Activated T-helper 17 cell treated with anti-CD3 and anti-CD28 coated beads, Interleukin-2, amount 50 U/mL, for 72 hours (primary cell): ENCODE measurements at places on chromosomes 6 and 20. TPM values are rescaled to one million over a fixed set of nuclear protein-coding genes. Genes with fewer than 3 reads are reported as not detected.
A peak's percentile ranks its signal among the peaks of the same experiment; 100 is the strongest.

The MOG gene
- not detected for total RNA-seq

The CAGE1 gene
- 0.30 TPM for total RNA-seq

The PDE10A gene
- not detected for total RNA-seq

The TRIM15 gene
- total RNA-seq: not detected

The CNKSR3 gene
- total RNA-seq: 1.5 TPM

DNA sequence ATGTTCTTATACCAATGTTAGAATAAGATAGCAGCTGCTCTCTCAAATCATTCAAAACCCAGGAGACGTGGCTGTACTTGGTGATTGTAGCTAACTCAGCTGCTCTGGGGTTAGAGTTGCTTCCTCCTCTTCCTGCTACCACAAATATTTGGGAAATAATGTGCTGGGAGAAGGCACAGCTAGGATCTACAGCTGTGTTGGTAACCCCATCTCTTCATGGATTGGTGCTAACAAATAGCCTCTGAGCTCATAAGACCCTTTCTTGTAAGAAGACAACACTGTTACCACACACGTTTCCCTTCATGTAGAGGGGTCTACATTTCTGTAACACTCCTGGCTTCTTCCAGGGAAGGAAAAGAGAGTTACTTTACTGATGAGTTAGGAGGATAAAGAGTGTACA is 911.0 kb upstream of the CITED2 start:
- H3K36me3 ChIP-seq: no peaks in the 10 kb centered on the region
- no peaks in the 10 kb centered on the region for H3K4me1 ChIP-seq
- ATAC-seq: no peak
- peaks cover 3% of the 10 kb centered on the region for H3K27me3 ChIP-seq

GRCh38 chr20:50704971-50705370 is 13.6 kb upstream of the RIPOR3 start:
- H3K36me3 ChIP-seq: no peaks in the 10 kb centered on the region
- H3K4me3 ChIP-seq: no peak overlapping the region
- H3K27ac ChIP-seq: no peak overlapping the region
- H3K27me3 ChIP-seq: peaks cover 9% of the 10 kb centered on the region
- no peak for ATAC-seq

DNA sequence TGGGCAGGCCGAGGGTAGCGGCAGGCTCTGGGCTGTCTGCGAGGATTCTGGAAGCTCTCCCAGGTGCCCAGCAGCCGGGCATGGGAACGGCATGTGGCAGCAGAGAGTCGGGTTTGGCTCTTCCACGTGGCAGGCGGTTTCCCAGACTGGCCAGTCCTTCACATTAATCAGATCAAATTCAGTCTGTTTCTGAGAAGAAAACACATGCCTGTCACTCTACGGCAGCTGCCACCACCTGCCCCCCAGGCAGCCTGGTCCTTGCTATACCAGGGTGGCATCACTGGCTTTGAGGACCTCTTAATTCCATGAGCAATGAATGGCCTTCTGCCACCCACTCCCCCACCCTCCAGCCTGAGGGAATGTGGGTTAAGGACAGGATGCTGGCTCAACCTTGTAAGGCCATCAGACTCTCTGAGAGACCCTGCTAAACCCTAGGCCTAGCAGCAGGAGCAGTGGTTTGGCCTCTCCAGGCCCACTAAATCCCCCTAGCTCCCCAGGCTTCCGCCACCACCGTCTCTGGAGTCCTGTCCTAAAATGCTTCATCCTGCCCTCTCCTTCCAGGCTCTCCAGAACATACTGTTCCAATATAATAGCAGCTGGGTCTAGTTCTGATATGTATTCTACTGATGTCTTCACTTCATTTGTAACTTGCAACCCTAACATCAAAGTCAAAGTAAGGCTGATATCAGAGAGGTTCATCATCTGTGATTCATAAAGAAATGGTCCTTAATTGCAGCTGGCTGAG is 47.8 kb downstream of the PLCG1 start:
- ATAC-seq: no peak
- H3K27ac ChIP-seq: peak overlapping the region; percentile 41
- no peak overlapping the region for H3K4me3 ChIP-seq
- peaks cover 7% of the 10 kb centered on the region for H3K4me1 ChIP-seq

DNA sequence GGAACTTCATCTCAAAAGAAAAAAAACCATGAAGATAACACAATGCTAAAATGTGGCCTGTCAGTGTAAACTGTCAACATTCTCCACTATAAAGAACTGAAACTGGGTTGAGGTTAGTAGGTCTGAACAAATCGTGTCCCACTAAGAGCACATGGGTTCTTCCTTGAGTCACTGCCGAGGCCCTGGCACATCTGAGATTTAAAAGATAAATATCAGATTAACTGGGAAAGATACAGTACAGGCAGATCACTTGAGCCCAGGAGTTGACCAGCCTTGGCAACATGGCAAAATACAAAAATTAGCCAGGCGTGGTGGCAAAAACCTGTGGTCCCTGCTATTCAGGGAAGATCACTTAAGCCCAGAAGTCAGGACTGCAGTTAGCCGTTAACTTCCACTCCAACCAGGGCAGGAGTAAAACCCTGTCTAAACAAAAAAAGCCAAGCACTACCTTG is 5.6 kb downstream of the EEF1A1 start:
- peak overlapping the region; percentile 88 for H3K27ac ChIP-seq
- H3K36me3 ChIP-seq: peaks cover 60% of the 10 kb centered on the region
- peaks cover 19% of the 10 kb centered on the region for H3K4me1 ChIP-seq
- H3K27me3 ChIP-seq: no peaks in the 10 kb centered on the region
- ATAC-seq: peak; percentile 55
- peak overlapping the region; percentile 99 for H3K4me3 ChIP-seq

- no peaks in the 10 kb centered on the region for H3K4me1 ChIP-seq
- no peaks in the 10 kb centered on the region for H3K36me3 ChIP-seq
- no peak overlapping the region for H3K4me3 ChIP-seq
- H3K27ac ChIP-seq: no peak overlapping the region
- ATAC-seq: no peak
- H3K27me3 ChIP-seq: no peaks in the 10 kb centered on the region
Observed at GRCh38 chr6:48109944-48110343, 1.1 kb downstream of the PTCHD4 start.

- no peak overlapping the region for H3K27ac ChIP-seq
- H3K27me3 ChIP-seq: no peaks in the 10 kb centered on the region
- no peak overlapping the region for H3K4me3 ChIP-seq
- ATAC-seq: no peak
- H3K4me1 ChIP-seq: peaks cover 14% of the 10 kb centered on the region
- no peaks in the 10 kb centered on the region for H3K36me3 ChIP-seq
Observed at GRCh38 chr6:158848490-158848895, 29.3 kb upstream of the EZR start.

- H3K27ac ChIP-seq: no peak overlapping the region
- no peak overlapping the region for H3K4me3 ChIP-seq
- H3K4me1 ChIP-seq: peaks cover 19% of the 10 kb centered on the region
- H3K36me3 ChIP-seq: peaks cover 57% of the 10 kb centered on the region
- no peak for ATAC-seq
Observed at GRCh38 chr6:152267967-152268845, 369.0 kb downstream of the SYNE1 start.

GRCh38 chr6:128655978-128656498 is 135.6 kb upstream of the PTPRK start:
- peaks cover 7% of the 10 kb centered on the region for H3K27me3 ChIP-seq
- peak overlapping the region; percentile 83 for H3K27ac ChIP-seq
- H3K4me1 ChIP-seq: peaks cover 13% of the 10 kb centered on the region
- ATAC-seq: peak; percentile 95

DNA sequence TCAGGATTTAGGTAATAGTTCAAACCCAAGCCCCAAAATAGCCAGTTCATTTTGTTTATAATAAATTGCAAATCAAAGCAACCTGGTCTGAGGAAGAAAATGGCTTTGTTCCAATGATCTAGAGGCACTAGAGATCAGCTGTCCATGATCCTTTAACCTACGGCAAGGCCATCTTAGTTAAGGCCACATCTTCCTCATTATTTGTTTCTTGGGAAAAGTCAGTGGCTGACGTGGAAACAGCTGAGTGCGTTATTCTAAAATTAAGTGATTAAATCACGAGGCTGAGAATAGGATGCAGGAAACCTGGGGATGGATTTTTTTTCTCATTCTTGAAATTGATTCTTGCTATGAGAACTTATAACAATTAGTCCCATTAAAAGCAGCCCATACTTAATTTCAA is 10.1 kb upstream of the TENT5A start:
- no peak overlapping the region for H3K4me3 ChIP-seq
- no peaks in the 10 kb centered on the region for H3K36me3 ChIP-seq
- no peak for ATAC-seq
- no peak overlapping the region for H3K27ac ChIP-seq
- H3K27me3 ChIP-seq: peaks cover 11% of the 10 kb centered on the region

DNA sequence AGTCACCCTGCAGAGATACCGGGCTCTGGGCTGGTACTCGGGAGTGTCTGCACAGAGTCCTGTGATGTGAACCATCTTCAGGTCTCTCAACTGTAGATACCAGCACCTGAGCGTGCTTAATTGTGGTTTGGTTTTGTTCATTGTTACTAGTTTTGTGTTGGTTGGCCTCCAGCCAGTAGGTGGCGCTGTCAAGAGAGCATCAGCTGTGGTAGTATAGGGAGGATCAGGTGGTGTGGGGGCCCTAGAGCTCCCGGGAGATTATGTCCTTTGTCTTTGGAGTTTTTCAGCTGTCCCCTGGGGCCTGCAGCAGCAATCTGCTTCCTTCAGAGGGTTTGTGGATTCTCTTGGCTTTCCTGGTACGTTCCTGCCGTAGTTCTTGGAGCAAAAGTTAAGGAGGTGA is 67.9 kb downstream of the CDYL start:
- H3K27me3 ChIP-seq: no peaks in the 10 kb centered on the region
- H3K4me1 ChIP-seq: peaks cover 33% of the 10 kb centered on the region
- no peak overlapping the region for H3K27ac ChIP-seq
- ATAC-seq: no peak
- H3K4me3 ChIP-seq: no peak overlapping the region

DNA sequence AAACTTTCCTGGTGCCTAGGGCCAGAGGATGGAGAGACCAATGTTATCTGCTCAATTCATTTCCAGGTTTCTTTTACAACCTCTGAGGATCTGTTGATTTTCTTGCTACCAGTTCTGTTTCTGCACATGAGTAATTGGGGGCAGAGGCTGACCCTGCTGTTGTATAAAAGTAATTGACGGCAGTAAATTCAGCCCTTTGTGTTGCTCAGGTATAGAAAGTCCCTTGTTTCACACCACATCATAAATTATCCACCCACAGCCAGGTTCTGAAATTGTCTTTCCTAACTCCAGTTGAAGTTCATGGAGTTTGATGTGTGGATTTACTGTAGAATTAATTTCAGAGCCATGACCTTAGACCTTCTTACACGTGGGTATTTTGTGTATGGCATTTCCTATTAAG is 107.4 kb upstream of the GRIK2 start:
- H3K36me3 ChIP-seq: no peaks in the 10 kb centered on the region
- H3K27ac ChIP-seq: no peak overlapping the region
- ATAC-seq: no peak
- H3K4me3 ChIP-seq: no peak overlapping the region
- no peaks in the 10 kb centered on the region for H3K4me1 ChIP-seq
- H3K27me3 ChIP-seq: no peaks in the 10 kb centered on the region

DNA sequence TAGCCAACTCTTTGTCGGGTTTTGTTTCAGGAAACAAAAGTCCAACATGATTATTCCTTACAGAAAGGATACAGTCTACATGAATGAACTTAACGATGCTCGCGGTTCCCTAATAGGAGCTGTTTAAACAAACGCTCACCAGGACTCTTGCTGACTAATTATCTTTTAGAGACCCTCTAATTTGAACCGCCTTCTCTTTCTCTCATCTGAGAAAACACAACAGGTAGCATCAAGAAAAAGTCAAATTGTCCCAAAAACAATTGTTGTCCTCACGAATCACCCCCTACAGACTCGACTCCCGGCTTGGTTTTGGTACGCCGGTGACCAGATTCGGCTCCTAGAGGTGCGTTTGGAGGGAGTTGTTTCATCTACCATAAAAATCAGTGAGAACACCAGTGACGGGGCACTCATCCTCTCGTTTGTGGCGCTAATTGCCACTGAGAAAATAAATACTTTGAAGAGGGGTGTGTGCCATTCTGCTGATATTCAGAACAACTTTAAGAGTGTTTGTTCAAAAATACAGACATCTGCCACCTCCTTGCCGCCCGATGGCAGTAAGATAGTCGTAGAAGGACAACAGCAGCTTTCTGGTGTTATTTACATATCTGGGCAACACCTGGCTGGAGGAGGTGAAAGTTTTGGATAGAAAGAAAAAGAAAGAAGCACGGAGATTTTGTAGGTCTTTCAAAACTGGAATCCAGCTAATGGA is 1.1 kb upstream of the SIM1 start:
- peaks cover 22% of the 10 kb centered on the region for H3K36me3 ChIP-seq
- no peak overlapping the region for H3K4me3 ChIP-seq
- no peak for ATAC-seq

GRCh38 chr6:137927777-137928218 is 60.7 kb downstream of the TNFAIP3 start:
- peaks cover 8% of the 10 kb centered on the region for H3K36me3 ChIP-seq
- H3K27ac ChIP-seq: peak overlapping the region; percentile 85
- peaks cover 40% of the 10 kb centered on the region for H3K4me1 ChIP-seq
- ATAC-seq: peak; percentile 99

GRCh38 chr6:16157492-16157891 is 28.6 kb downstream of the MYLIP start:
- H3K4me1 ChIP-seq: peaks cover 6% of the 10 kb centered on the region
- H3K36me3 ChIP-seq: peaks cover 19% of the 10 kb centered on the region
- ATAC-seq: no peak
- no peak overlapping the region for H3K4me3 ChIP-seq
- no peaks in the 10 kb centered on the region for H3K27me3 ChIP-seq

DNA sequence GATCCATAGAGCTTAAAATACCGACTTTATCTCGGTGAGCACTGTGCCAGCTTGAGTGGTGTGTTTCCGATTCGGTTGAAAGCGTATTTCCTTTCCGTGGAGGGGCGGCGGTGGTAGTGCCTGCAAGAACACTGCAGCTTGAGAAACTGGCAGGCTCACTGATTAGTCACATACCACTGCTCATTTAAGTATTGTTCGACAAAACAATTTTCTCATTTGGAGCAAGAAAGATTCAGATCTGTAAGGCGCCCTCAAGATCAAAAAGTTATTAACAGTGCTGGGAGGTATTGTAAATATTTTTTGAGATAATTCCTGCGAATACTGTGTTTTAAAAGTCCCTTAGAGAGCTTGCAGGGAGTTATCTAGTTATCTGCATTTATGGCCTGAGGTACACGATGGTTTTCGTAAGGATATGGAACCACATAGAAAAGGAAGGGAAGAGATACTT is 1.3 kb downstream of the MAPK14 start:
- H3K4me1 ChIP-seq: peaks cover 29% of the 10 kb centered on the region

- peak overlapping the region; percentile 12 for H3K4me3 ChIP-seq
- H3K27ac ChIP-seq: no peak overlapping the region
- H3K4me1 ChIP-seq: peaks cover 5% of the 10 kb centered on the region
- peak; percentile 7 for ATAC-seq
- no peaks in the 10 kb centered on the region for H3K27me3 ChIP-seq
- no peaks in the 10 kb centered on the region for H3K36me3 ChIP-seq
Observed at GRCh38 chr20:62117658-62118057, 4.6 kb upstream of the LSM14B start.
